ENCODE measurements at places on chromosomes 1 and 21.
A peak's percentile ranks its signal among the peaks of the same experiment; 100 is the strongest.

- H3K36me3 ChIP-seq: no peaks in the 10 kb centered on the region
- DNase-seq: no peak
- no peak overlapping the region for H3K27ac ChIP-seq
- H3K4me3 ChIP-seq: no peak overlapping the region
- no peaks in the 10 kb centered on the region for H3K4me1 ChIP-seq
Observed at GRCh38 chr1:57046462-57046861, 80.6 kb upstream of the C8B start.

- no peak overlapping the region for H3K4me3 ChIP-seq
- no peaks in the 10 kb centered on the region for H3K27me3 ChIP-seq
- no peaks in the 10 kb centered on the region for H3K36me3 ChIP-seq
- no peak overlapping the region for H3K27ac ChIP-seq
Observed at GRCh38 chr1:59915516-59915915, 11.1 kb downstream of the CYP2J2 start.

- no peak for DNase-seq
- peaks cover 57% of the 10 kb centered on the region for H3K4me1 ChIP-seq
- peak overlapping the region; percentile 96 for H3K27ac ChIP-seq
- no peak overlapping the region for H3K4me3 ChIP-seq
- no peaks in the 10 kb centered on the region for H3K27me3 ChIP-seq
Observed at GRCh38 chr1:85611856-85612255, 31.3 kb downstream of the CCN1 start.

DNA sequence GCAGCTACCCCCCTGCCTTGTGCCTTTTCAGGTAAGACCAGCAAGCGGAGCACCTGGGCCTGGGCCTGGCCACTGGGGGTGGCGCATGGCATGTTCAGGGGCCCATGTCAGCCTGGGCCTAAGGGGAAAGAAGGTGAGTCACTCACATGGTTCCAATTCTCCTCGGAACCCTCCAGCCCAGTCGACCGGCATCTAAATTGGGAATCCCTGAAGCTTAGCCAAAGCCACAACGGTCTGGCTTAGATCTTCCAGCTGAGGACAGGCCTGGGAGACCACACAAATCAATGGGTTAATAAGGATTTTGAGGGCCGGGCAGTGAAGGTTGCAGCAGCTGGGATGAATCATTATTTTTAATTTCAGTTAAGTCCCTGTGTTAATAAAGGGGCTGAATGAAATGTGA is 145.1 kb upstream of the SMYD2 start:
- H3K36me3 ChIP-seq: no peaks in the 10 kb centered on the region
- no peak overlapping the region for H3K4me3 ChIP-seq
- H3K4me1 ChIP-seq: no peaks in the 10 kb centered on the region
- H3K27me3 ChIP-seq: no peaks in the 10 kb centered on the region
- no peak overlapping the region for H3K27ac ChIP-seq

DNA sequence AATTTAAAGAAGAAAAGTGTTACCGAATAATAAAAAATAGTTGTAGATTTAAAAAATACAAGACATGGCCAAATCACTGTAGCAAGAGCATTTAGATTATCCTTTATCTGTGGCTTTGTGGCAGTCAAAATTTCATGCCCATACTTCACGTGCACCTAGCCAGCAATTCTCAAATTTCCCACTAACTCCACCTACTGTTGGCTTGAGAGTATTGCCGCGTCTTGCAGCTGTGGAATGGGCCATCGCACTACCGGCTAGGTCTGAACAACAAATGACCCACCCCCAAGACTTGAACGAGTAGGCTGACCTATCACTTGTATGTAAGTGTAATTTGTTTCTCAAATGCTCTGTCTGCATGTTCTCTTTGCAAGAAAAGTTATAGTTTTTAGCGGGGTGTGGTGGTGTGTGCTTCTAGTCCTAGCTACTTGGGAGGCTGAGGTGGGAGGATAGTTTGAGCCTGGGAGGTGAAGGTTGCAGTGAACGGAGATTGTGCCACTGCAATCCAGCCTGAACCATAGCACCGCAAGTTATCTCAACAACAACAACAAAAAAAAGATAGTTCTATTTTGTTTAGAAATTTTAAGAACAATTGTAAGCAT is 4.1 kb downstream of the KRTAP13-4 start:
- no peaks in the 10 kb centered on the region for H3K27me3 ChIP-seq
- no peak overlapping the region for H3K4me3 ChIP-seq

DNA sequence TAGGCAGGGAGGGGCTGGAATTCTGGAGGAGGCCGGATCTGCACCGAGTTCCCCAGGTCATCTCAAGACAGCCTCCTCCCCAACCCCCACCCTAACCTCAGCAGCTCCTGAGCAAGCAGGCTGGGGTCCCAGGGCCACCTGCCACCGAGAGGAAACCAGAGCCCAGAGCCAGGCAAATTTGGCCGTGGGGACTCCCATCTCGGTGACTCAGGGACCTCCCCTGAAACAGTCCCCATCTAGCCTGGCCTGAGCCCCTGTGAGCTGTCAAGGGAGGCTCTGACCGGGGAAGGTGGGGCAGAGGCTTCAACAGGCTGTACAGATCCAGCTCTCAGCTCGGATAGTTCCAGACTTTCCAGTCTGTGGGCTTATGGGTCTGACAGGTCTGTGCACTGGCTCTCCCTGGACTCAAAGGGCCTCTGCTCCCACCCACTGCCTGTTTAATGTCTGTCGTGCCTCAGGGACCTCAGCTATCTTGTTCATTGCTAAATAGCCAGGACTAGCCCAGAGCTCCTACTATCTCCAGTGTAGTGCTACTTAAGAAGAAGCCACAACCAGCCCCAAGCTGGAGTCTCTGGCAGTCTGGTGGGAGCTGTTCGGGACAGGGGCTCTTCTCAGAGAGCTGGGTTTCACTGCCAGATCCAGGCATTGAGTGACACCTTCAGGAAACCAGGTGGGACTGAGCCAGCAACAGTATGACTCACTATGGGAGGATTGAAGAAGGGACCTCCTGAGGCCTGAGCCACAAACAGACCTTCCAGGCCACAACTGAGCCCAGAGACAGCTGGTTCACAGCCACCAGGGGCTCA is 25.6 kb downstream of the MATN1 start:
- peak; percentile 61 for DNase-seq
- H3K27me3 ChIP-seq: no peaks in the 10 kb centered on the region
- no peaks in the 10 kb centered on the region for H3K36me3 ChIP-seq
- no peak overlapping the region for H3K27ac ChIP-seq

GRCh38 chr1:56236688-56237087 is 342.7 kb downstream of the PLPP3 start:
- no peaks in the 10 kb centered on the region for H3K36me3 ChIP-seq
- H3K27me3 ChIP-seq: no peaks in the 10 kb centered on the region
- H3K27ac ChIP-seq: no peak overlapping the region
- peaks cover 4% of the 10 kb centered on the region for H3K4me1 ChIP-seq

DNA sequence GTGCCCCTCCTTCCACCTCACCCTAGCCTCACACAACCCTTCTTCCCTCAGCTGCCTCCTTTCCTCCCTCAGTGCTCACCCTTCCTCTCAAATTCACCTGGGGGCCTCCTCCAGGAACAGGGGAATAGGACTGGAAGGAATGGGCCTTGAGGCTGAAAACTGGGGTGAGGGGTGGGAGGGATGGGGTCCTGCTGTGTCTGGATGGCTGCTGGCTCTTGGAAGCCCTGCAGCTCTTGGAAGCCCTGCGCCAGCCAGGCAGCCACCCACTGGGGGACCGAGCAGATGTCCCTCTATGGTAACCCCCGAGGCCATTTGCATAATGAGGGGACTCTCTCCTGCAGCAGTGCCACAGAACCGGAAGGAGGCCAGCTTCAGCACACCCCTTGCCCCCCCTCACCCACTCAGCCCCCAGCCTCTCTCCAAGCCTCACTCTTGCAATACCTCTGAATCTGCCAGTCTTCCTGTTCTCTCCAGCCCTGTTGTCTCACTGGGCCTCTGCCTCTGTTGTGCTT is 85.2 kb downstream of the KIRREL1 start:
- H3K4me3 ChIP-seq: no peak overlapping the region
- H3K36me3 ChIP-seq: peaks cover 85% of the 10 kb centered on the region
- H3K4me1 ChIP-seq: no peaks in the 10 kb centered on the region

DNA sequence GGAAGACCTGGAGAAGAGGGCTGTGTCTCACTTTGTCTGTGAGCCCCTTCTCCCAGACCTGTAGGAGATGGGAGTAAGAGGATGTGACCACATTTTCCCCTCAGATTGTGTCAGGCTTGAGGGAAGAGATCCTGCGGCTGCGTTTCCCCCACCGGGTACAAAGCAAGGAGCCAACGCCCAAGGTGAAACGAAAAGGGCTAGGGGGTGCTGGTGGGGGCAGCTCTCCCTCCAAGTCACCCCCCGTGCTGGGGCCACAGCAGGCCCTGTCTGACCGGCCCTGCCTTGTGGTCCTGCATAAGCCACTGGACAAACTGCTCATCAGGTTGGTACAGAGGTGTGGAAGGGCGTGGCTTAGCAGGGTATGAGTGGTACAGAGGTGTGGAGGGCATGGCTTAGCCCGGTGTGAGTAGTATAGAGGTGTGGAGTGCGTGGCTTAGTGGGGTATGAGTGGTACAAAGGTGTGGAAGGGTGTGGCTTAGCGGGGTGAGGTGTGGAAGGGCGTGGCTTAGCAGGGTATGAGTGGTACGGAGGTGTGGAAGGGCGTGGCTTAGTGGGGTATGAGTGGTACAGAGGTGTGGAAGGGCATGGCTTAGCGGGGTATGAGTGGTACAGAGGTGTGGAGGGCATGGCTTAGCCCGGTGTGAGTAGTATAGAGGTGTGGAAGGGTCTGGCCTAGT is 30.6 kb downstream of the HYI start:
- H3K27me3 ChIP-seq: no peaks in the 10 kb centered on the region
- H3K36me3 ChIP-seq: peaks cover 87% of the 10 kb centered on the region
- no peaks in the 10 kb centered on the region for H3K4me1 ChIP-seq
- no peak overlapping the region for H3K4me3 ChIP-seq

DNA sequence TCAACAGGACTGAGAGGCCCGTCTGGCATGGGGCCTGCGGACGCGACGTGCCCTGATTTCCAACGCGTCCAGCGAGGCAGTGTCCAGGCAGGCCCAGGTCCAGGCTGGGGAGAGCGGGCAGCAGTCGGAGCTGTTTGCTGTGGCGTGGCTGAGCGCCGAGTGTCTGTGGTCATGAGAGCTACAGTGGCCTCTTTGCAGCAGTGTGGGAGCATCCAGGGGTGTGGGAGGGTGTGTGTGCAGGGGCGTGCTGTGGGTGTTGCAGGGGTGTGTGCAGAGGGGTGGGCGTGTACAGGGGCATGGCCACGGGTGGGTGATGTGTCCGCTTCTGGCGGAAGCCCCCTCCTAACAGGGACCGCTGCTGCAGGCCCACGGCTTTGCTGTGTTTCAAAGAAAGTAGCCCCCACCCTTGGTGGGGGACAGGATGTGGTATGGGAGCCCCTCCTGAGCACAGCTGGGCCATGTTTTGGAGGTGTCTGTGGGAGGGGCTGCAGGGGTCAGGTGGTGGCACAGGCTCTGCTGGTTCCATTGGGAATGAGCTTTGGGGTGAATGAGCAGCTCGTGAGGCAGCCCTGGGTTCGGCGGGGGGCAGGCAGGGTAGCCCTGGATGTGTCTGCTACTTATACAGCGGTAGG is 17.7 kb downstream of the PLCH2 start:
- no peaks in the 10 kb centered on the region for H3K27me3 ChIP-seq
- no peaks in the 10 kb centered on the region for H3K36me3 ChIP-seq
- H3K4me3 ChIP-seq: no peak overlapping the region
- no peak for DNase-seq

DNA sequence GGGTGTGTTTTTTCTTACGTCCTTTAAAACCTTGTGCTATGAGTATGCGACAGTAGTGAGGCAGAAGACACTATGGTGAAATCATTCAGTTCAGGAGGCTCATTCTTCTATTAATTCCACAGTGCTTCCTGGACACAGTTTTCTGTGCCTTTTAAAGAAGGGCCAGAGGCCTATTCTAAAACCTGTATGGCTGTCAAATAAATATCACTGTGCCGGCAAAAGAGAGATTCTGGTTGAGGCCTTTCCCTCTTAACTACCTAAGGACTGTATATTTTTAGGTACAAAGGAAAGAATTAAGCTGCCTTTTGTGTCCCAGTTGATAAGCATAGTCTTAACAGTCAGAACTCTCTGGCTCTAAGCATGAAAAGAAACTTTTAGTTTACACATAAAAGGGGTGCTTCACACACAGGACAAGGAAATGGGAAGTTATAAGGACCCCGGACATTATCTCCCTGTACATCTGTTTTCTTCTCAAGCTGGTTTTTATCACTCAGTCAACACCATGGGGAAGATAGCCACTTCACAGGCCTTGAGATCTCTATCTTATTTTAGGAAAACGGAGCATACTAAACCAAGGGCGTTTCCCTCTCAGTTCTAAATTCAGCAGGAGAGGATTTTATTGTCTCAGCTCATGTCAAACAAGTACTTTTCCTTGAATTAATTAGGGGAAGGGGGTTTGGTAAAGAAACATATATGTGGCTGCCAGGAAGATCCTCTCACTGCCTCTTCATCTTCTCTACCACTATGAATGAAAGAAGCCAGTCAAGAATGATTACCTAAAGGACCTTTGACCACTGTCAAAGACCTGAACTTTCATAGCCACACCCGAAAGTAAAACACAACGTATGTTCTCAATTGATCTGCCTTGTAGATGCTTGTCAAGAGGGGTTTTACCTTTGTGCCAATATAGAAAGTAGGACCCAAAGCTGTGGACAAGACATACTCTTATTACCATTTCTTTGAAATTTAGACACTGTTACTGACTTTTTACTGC is 71.4 kb upstream of the HSPA13 start:
- no peaks in the 10 kb centered on the region for H3K36me3 ChIP-seq
- H3K4me1 ChIP-seq: no peaks in the 10 kb centered on the region
- H3K27ac ChIP-seq: no peak overlapping the region

DNA sequence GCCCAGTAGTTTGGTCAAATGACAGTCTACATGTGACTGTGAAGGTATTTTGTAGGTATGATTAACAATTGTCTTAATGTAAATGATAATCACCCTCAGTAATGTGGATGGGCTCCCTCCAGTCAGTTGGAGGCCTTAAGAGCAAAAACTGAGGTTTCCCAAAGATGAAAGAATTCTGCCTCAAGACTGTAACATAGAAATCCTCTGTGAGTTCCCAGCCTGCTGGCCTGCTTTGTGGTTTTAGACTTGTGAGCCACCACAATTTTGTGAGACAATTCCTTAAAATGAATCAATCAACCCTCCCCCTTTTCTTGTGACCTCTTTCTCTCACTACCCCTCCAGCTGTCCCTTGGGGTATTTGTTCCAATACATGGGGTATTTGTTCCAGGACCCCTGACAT is 226.4 kb upstream of the DPYD start:
- no peak for DNase-seq
- no peaks in the 10 kb centered on the region for H3K4me1 ChIP-seq
- H3K27ac ChIP-seq: no peak overlapping the region
- H3K27me3 ChIP-seq: no peaks in the 10 kb centered on the region
- H3K4me3 ChIP-seq: no peak overlapping the region

- peaks cover 18% of the 10 kb centered on the region for H3K4me1 ChIP-seq
- DNase-seq: peak; percentile 38
- no peaks in the 10 kb centered on the region for H3K27me3 ChIP-seq
Observed at GRCh38 chr1:20410503-20410902, 75.5 kb downstream of the CAMK2N1 start.

DNA sequence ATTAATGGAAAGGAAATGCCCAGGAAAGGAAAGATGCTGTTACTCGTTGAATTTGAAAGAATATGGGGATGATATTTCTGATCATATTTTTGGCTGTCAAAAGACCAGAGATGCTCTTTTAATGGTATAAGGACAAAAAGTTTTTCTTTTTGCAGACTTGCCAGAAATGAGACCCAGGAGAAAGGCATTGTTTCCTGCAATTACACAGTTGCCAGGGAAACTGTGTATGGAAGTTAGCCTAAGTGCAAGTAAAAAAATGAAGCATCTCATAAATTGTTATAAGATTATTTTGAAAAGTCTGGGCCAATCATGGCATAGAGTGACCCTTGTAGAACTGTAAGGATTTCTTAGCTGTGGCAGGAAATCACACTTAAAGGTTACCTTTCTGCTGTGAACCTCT is 155.7 kb upstream of the BEND5 start:
- H3K27ac ChIP-seq: peak overlapping the region; percentile 60
- peaks cover 21% of the 10 kb centered on the region for H3K4me1 ChIP-seq
- H3K4me3 ChIP-seq: no peak overlapping the region
